ENCODE measurements at places on chromosomes 4 and X.

- no peak for DNase-seq
These were observed 113.9 kb downstream of the DRD5 start for GRCh38 chr4:9895333-9895705.

GRCh38 chrX:17405225-17405969 lies 30.4 kb downstream of the NHS start:
- DNase-seq: no peak

- peak; percentile 27 for DNase-seq
These were observed 923 bp upstream of the CPEB2 start for GRCh38 chr4:15001248-15001868.

DNA sequence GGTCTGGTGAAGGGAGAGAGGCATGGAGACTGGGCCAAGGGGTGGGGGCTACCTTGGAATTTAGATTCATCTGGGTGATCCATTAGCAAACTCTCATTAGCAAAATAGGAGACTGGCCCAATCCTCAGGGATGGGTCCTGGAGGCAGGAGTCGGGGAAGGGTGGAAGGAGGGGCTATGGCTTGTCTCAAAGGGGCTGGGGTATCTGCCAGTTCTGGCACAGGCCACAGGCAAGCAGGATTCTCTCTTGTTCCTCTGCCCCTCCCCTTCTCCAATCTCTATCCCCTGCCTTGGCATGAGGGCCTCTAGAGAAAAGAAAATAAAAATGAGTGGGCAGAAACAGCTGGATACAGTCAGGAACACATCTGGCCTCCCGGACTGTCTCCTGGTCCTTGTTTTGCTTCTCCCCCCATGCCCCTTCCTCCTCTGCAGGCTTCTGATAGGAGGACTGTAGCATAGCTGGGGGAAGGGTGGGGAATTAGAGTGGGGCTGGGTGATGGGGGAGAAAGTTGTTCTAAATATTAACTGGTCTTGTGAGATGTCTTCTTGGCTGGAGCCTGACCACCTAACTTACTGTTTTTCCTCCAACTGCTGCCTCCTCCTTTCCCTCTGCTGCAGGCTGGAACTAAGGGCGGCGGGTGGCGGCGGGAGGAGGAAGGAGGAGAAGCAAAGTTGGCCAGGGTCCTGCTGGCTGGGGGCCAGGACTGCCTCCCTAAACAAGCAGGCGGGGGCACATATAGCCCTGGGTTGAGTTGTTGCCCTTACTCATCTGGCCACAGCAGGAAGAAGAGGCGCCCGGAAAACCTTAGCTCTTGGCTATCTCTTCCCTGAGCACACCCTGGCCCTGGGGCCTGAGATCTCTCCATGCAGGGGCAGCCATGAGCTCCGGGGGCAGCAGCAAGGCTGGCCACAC lies 53.3 kb upstream of the LAS1L start:
- no peak for DNase-seq

- DNase-seq: no peak
These were observed 49.3 kb upstream of the MAGED4B start for GRCh38 chrX:52118262-52118661.

GRCh38 chrX:148310426-148311165 lies 189.8 kb upstream of the AFF2 start:
- DNase-seq: peak; percentile 13

DNA sequence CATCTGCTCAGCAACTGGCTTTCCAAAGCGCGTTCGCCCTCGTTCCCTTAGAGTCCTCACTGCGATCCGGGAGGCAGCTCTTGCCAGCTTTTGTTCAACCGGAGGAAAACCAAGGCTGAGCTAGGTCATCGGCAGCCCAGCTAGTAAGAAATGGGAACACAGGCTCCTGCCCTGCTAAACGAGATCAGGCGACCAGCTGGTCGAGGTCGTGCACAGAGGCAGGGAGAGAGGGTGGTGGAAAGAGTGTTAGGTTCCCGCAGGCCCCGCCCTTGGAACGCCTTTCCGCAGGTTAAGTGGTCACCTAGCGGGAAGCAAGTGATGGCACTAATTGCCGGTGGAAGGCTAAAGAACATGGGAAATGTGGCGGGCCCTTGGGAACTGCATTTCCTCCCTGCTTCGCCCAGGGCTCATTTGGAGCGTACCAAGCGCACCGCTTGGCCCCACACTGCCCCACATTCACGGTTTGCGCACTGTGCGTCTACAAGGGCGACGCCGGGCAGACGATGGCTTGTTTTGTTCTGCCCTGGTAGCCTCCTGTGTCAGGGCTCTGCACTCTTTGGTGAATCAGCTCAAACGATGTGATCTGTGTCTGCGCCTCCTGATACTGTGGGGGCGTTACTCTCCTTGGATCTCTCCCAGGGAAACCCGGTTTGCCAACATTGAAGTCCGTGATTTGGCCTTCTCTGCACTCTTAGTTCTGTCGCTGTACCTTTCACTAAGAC lies 7.2 kb upstream of the PRDM8 start:
- no peak for DNase-seq

DNA sequence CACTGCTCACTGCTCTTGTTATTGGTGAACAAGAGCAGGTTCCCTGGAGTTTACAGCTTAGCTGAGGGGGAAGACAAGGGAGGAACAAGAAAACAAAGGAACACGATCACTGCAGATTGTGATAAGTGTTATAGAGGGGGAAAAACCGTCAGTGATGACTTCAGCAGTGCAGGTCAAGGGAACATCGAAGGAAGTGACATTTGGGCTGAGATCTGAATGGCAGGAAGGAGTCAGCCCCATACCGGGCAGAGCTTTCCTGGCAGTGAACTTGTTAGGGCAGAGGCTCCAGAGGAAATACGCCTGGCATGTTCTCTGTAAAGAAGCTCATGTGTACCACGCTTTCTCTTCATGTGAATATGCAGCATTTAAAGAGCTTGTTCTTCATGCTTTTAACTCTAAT lies 78.1 kb downstream of the LDB2 start:
- DNase-seq: no peak

All from activated T-cell treated with anti-CD3 and anti-CD28 coated beads, Interleukin-2, amount 50 U/mL, for 4 hours (primary cell).